ENCODE measurements at places on chromosomes 5 and 9.

GRCh38 chr5:66875315-66875714 lies 279.1 kb downstream of the MAST4 start:
- no peak for DNase-seq

DNA sequence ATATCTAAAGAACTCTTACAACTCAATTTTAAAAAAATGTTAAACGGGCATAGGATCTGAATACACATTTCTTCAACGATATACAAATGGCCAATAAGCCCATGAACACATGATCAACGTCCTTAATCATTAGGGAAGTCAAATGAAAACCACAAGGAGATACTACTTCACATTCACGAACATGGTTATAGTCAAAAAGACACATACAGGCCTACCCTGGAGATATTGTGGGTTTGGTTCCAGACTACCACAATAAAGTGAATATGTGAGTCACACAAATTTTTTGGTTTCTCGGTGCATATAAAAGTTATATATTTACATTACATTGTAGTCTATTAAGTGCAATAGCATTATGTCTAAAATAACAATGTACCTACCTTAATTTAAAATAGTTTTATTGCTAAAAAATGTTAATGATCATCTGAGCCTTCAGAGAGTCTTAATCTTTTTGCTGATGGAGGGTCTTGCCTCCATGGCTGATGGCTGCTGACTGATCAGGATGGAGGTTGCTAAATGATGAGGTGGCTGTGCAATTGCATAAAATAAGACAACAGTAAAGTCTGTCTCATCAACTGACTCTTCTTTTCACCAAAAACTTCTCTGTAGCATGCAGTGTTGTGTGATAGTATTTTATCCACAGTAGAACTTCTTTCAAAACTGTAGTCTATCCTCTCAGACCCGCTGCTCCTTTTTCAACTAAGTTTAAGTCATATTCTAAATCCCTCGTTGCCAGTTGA lies 15.1 kb downstream of the AK3 start:
- no peak for DNase-seq

DNA sequence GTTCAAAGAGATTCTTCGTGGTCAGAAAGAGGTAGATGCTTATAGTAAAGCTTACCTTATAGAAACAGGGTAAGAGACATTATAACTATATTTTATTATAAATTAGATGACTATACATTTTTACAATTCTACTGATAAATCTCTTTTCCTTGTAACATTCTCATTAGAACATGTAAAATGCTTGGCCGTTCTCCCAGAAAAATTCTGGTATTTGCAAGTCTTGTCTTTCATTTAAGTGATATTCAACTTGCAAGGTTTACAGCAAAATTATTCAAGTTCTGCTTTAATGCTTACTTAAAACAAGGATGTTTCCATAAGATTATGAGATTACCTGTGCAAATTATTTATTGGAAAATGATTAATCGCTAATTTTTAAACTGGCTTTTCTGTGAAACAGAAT lies 41.3 kb upstream of the CDH18 start:
- no peak for DNase-seq

- DNase-seq = no peak
These were observed 500.3 kb downstream of the ARHGEF28 start for GRCh38 chr5:74126294-74126693.

- no peak for DNase-seq
These were observed 4.0 kb upstream of the ADAMTS16 start for GRCh38 chr5:5135957-5136676.

Data from skeletal muscle cell (primary cell).